ENCODE measurements at places on chromosomes 7 and 10.

DNA sequence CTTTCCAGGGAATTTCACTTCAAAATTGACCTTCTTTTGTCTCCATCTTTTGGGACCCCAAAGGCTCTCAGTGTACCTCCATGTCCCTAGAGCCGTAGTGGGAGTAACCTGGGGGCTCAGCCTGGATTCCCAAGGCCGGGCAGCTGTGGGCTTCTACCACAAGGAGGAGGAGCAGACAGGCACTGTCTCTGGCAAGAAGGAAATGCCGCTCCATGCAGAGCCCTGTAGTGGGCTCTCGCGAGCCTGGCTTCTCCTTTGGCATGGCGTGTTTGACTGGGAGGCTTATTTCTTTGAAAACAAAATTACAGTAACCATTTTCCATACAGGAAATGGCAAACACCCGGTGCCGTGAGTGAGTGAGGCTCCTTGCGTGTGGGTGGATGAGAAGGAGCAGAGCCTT lies 76.8 kb upstream of the FAM180A start:
- no peak for DNase-seq

- no peak for DNase-seq
Measured at GRCh38 chr10:133298466-133298865, 10.2 kb downstream of the TUBGCP2 start.

- no peak for DNase-seq
Measured at GRCh38 chr10:29857843-29858701, 201.3 kb downstream of the JCAD start.

DNA sequence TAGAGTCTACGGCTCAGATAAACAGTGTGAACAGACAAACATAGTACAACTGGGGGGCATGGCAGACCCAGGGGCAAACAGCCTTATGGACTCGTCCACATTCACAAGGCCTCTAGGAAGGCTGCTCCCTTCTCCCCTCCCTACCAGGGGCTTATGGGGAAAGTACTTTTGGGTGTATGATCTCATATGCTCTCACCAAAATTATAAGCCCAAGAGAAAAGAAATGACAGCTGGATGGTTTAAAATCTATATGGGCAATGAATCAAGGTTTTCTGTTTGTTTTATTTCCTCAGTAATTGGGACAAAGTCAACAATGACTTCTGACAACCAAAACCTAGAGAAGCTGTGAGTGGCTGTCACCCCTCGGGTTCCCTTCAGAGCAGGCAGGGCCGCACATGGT lies 144.4 kb downstream of the PKD1L1 start:
- no peak for DNase-seq

DNA sequence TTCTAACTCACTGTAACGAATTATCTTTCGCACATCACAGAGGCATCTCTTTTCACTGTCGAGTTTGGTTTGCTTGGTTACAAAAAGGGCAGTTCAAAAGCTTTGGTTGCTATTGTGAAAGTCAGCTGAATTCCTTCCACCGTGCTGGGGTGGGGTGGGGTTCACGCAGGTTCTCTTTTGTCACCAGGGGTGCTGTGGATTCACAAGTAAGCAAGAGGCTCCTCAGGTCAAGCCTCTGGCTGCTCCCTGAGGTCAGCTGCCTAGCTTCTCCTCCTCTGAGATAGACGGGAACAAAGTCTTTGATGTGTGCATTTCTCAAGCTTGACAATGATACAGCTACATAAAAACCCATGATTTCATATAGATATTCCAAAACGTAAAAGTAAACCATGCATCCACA lies 47.7 kb downstream of the EGFR start:
- DNase-seq = no peak

- no peak for DNase-seq
Measured at GRCh38 chr7:15618275-15618674, 56.5 kb upstream of the AGMO start.

DNA sequence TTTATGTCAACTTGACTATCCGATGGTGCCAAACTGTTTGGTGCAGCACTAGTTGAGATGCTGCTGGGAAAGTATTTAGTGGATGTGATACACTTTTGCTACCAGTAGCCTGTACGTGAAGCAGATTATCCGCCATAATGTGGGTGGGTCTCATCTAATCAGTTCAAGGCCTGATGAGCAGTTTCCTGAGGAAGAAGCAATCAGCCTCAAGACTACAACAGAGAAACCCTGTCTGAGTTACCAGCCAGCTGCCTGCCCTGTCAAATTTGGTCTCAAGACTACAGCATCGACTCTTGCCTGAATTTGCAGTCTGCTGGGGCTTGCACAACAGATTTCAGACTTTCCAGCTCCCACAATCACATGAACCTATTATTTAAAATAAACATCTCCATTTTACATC lies 10.9 kb upstream of the RBP3 start:
- DNase-seq = no peak

All from NCI-H1105 (cell line).